ENCODE measurements at places on chromosomes 4 and X. TPM values are rescaled to one million over a fixed set of nuclear protein-coding genes. Genes with fewer than 3 reads are reported as not detected.

ALAS2 gene
- not detected for total RNA-seq

TRPC5OS gene
- total RNA-seq = not detected

FHIP1A gene
- total RNA-seq = 0.17 TPM

SYNPO2 gene
- 0.96 TPM for total RNA-seq

SNCA gene
- total RNA-seq = 0.22 TPM

PABPC1L2B gene
- total RNA-seq = not detected

CENPVL3 gene
- total RNA-seq = 0.13 TPM

SMIM9 gene
- not detected for total RNA-seq

EXOC1L gene
- total RNA-seq = not detected

SLC9B2 gene
- total RNA-seq = 9.3 TPM

TFE3 gene
- total RNA-seq = 56.1 TPM

SPOCK3 gene
- total RNA-seq = not detected

WNK3 gene
- 0.01 TPM for total RNA-seq

MUC7 gene
- not detected for total RNA-seq

PRR32 gene
- not detected for total RNA-seq

TEX11 gene
- not detected for total RNA-seq

PHF8 gene
- total RNA-seq = 12.6 TPM

CLDN22 gene
- total RNA-seq = not detected

ZBED1 gene
- 29.4 TPM for total RNA-seq

PHOX2B gene
- total RNA-seq = not detected

ETDB gene
- total RNA-seq = not detected

NUP62CL gene
- total RNA-seq = 16.3 TPM

SUPT20HL1 gene
- not detected for total RNA-seq

CFP gene
- 0.88 TPM for total RNA-seq

UBE2D3 gene
- total RNA-seq = 206 TPM

NAP1L3 gene
- 0.62 TPM for total RNA-seq

COX7B gene
- 698 TPM for total RNA-seq

TLR2 gene
- 0.08 TPM for total RNA-seq

KLB gene
- 0.18 TPM for total RNA-seq

CSAG1 gene
- 0.59 TPM for total RNA-seq

SRPX gene
- 7.3 TPM for total RNA-seq

FGG gene
- 9.3 TPM for total RNA-seq
